ENCODE measurements at places on chromosomes 6 and 20.

GRCh38 chr6:118999494-119000040 is 64.6 kb upstream of the MCM9 start:
- DNase-seq, result no peak

GRCh38 chr6:136251394-136251793 is 1.3 kb upstream of the MTFR2 start:
- peak; percentile 8 for DNase-seq

DNA sequence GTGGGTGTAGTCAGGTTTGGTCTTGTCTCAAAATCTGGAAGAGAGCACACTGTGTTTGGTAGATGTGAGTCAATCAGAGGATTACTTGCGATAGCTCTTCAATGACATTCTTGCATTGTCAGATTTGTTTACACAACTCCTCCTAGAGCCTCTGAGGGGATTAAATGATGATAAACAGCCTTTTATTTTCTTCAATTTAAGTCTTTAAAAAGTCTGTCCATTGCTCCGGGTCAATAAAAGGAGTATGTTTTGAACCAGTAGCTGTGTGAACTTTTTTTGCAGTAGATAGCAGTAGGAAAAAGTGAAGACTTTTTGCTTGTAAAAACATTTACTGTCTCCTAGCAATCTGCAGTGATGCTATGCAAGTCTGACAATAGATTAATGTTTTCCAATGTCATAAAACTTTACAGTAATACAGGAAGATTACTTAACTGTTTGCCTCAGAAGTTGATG is 49.9 kb downstream of the GJA1 start:
- no peak for DNase-seq

DNA sequence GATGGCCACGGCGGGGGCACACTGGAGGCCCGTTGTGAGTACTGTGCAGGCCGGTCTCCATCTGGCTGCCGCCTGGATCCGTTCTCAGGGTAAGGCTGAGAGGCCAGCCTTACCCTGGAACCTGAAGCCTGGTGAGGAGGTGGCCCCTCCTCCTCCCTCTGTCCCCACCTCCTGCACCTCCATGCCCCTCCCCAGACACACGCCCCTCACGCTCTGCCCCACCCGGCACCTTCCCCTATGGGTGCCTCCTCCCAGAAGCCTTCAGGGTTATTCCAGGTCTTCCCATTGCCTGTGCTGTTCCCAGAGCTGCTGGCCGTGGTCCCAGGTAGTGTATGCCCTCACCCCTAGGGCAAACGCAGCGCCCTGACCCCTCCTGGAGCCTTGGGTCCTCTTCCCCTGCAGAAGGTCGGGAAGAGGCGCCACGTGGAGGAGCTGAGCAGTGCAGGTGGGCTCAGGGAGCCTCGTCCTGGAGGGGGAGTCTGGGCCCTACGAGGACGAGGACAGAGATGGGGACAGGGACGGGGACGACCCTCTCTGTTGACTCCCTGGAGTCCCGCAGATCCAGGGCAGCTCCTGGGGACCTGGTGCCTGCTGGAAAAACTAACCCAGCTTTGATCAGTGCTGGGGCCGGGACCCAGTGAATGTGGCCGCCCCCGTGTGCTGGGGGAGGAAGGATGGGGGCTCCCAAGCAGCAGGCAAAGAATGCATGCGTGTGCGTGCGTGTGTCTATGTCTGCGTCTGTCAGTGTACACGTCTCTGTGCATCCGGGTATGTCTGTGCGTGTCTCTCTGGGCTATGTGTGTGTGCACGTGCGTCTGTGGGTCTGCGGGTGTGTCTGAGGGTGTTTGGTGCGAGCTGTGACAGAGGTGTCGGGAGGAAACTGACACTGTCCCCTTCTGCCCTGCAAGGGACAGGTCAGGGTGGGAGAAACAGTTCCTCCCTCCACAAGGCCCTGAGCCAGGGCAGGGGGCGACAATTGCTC is 8.2 kb upstream of the HRH3 start:
- DNase-seq, result no peak

DNA sequence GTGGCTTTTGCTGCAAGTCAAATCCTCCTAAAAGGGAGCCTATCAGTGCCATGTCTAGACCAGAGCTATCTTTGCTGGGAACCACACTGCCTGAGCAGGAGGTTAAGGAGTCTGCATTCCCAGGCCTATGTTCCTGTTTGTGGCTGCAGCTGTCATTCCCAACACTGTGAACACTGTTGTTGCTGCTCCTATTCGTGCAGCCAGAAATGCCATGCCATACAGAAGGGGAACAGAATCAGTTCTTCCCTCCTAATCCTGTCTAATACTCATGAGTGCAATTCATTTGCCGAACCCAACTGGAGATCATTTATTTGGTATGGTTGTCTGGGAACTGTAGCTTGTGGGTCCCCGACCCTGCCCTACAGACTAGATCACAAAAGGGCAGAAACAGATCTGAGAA is 406.5 kb upstream of the GJE1 start:
- no peak for DNase-seq

DNA sequence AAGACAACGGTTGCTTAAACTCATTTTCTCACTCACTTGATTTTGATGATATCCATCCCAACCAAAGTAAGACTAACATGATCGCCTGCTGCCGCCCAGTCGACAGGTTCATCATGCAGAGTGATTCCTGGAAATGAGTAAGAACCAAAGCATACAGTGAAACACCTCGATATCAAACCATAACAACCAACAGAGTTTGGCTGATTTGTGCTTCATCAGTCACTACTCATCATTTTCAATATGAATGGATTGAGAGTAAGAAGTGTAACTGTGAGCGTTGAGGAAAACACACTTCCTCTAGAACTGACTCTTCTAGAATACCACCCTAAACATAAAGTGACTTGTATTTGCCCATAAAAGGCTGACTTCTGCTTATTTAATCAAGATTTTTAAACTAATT is 29.2 kb upstream of the ALDH8A1 start:
- no peak for DNase-seq

- peak; percentile 60 for DNase-seq
Observed at GRCh38 chr20:7207186-7207798, 439.8 kb downstream of the BMP2 start.

- no peak for DNase-seq
Observed at GRCh38 chr6:154397491-154398195, 41.0 kb upstream of the IPCEF1 start.

DNA sequence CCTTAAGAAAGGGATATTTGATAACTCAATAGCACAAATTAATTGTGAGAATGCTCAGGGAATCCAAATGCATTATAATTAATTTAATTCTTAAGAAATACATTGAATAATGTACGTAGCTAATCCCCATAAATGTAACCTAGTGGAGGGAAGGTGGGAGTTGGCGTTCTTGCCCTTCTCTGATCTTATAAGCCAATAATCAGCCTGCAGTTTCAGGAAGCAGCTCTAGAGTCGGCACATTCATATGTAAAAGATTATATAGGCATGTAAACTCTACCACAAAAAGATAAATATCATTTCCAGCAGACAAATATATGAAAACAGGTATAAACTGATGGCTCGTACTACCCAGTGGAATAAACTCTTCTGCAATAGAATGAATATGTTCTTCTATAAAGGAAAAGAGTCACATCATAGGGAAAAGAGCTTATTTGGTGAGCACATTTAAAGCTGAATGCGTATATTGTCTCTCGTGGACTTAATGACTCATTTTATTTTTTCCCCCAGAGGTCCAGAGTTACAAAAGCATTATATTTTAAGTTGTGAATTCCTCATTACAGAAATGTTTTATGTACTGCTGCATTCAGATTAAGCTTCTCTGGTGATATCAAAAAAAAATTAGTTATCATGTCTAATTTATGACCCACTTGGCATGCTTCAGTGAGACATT is 112.2 kb downstream of the TFAP2A start:
- DNase-seq, result no peak

DNA sequence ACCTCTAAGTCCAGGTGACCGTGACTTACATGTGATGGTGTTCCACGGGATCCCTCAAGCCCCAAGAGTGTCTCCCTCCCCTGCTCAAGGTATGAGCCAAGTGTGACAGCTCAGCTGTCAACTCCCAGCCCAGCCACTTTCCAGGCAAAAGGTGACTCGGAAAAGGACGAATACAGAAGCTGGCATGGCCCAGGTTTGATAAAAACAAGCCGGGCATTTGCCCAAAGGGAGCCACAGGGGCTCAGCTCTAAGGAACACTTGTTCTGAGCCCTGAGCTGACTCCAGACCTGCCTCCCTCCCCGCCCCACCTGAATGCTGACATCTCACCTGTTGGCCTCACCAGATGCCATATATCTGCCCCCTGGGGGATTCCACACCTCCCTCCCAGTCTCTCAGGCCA is 43.0 kb upstream of the BPIFA2 start:
- DNase-seq, result no peak

GRCh38 chr20:44856442-44856841 is 29.1 kb upstream of the YWHAB start:
- DNase-seq, result no peak

DNA sequence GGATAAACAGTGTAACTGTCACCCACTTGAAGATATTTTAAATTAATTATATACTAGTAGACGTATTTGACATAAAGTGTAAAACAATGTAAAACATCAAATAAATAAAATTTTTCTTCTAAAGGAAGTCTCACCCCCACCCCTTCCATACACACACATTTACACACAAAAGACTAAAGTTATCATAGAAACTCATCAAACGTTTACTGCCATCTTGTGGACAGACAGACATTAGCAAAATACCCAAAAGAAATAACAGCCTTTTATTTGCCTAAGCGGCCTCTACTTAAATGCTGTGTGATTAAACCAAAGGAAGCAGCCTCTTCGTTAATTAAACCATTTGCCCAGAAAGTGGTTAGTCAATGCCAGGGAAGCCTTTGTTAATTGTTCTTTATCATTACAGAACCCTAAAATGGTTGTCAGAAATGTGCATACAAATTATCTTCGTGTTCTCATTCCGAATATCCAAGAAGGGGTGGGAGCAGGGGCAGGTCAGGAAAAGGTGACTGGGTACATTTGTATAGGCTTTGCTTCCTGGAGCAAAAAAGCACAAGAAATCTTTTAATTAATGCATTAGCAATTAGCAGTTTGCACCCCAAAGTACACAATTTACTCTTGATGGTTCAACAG is 176.2 kb upstream of the SASH1 start:
- peak; percentile 62 for DNase-seq

- peak; percentile 55 for DNase-seq
Observed at GRCh38 chr6:89117211-89118108, at the start of gene SRSF12. SRSF12 (minus strand) TSS chr6:89118071; CDS start chr6:89117887, 184 bp downstream.

- DNase-seq, result no peak
Observed at GRCh38 chr6:3210024-3210610, 17.3 kb downstream of the TUBB2B start.

- DNase-seq, result no peak
Observed at GRCh38 chr6:142482974-142483373, 181.2 kb downstream of the ADGRG6 start.

GRCh38 chr6:132817554-132818403 is 3.4 kb downstream of the RPS12 start:
- DNase-seq, result no peak

DNA sequence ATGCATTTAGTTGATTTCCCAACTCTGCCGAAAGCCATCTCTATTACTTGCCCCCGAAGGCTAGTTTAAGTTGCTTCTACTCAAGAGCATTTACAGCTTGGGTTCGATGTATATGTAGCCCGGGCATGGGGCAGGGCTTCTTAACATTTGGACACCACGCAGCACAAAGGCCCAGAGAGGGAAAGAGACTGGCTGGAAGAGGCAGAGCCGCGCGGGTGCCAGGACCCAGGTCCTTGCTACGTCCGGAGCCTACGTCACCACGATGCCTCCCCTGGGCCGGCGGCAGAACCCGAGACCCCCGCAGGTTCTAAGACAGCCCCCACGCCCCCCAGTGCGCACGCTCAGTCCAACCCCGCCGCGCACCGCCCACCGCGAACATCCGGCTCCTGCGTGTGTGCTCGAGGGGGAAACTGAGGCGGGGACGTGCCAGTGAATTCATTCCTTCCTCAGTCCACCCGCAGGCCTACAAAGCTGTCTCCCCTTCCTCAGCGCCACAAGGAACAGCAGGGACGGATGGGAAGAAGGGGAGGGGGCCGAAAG is 367 bp upstream of the PCIF1 start:
- peak; percentile 42 for DNase-seq

DNA sequence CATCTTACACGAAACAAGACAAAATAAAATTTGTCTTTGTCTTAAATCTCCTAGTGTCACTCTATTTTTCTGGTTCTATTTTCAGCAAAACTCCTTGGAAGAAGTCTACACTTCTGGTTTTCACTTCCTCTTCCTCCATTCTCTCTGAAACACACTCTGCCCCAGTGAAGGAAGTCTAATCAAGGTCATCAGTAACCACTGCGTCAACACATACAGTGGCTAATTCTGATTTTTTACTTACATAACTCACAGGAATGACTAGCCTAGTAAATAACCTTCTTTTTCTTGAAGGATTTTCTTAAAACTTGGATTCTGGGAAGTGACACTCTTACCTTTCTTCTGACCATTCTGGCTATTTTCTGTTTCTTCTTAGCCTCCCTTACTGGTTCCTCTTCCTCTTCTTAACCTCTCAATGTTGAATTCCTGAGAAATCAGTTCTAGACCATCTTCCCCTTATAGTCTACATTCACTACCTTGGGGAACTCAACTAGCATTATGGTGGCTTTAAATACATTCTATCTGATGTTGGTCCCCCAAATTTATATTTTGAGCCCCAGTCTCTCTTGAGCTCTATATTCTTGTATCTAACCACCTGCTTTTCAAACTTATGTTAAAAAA is 37.5 kb downstream of the AIG1 start:
- DNase-seq, result no peak

DNA sequence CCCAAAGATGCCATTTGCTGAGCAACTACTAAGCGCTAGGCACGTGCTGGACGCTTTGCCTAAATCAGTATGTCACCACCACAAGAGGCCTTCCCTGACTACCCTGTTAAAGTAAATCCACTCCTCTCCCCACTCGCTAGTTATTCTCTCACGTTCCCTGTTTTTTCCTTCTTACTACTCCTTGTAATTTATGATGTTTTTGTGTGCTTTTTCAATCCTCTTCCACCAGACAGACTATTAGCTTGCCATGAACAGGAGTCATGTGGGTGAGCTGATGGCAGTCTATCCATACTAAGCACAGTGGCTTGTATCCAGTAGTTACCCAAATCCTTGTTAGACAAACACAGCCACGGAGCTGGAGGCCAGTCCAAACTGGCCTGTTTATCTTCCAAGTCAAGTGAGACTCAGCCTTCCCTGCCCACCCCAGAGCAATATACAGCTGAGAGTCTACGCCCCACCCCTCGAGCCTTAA is 41.2 kb downstream of the C6orf132 start:
- DNase-seq, result no peak

DNA sequence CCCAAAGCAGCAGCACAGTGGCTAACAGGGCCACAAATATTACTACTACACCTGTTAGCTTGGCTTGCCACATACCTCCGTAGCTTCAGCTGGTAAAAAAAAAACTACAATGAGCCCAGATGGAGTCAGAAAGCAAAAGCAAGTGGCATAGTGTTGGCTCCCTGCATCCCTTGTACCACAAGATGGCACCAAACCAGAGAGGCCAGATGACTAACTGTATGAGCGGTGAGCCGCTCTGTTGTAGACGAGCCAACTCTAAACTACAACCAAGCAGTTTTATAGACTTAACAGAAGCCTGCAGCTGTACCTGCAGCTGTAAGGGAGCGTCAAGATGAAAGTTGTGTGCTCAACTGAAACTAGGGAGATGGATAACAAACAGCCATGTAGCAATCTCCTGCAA is 84.5 kb upstream of the MCHR2 start:
- peak; percentile 46 for DNase-seq

GRCh38 chr6:149273318-149273717 is 44.2 kb upstream of the TAB2 start:
- no peak for DNase-seq

Data from kidney tubule cell (primary cell).